ENCODE measurements at places on chromosomes 5 and 9. TPM values are rescaled to one million over a fixed set of nuclear protein-coding genes. Genes with fewer than 3 reads are reported as not detected.

DNA sequence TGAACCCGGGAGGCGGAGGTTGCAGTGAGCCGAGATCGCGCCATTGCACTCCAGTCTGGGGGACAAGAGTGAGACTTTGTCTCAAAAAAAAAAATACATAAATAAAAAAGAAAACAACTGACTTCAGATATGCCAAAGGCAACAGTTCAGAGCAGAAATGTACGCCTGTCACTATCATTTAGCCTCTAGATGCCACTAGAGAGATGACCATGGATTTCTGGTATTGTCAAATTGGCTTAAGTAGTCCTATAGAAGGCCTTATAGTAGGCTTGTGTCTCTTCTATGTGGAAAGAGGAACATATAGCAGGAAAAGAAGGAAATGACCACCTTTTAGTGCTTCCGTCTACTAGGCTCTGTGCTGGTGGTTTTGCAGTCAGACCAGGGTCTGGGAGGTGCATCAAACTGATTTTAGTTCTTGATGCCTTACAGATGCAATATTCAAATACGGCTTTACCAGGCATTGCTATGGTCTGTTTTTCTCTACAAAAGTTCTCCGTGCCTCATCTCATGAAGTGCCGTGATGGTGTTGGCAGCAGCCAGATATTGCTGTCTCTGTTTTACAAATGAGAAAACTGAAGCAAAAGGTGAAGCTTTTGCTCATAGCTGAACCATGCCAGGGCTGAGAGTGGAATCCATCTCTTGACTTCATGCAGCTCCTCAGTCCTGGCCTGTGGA lies 17.2 kb downstream of the AGXT2 start:
- no peaks in the 10 kb centered on the region for H3K27me3 ChIP-seq
- H3K4me3 ChIP-seq: no peak overlapping the region
- DNase-seq: no peak

DNA sequence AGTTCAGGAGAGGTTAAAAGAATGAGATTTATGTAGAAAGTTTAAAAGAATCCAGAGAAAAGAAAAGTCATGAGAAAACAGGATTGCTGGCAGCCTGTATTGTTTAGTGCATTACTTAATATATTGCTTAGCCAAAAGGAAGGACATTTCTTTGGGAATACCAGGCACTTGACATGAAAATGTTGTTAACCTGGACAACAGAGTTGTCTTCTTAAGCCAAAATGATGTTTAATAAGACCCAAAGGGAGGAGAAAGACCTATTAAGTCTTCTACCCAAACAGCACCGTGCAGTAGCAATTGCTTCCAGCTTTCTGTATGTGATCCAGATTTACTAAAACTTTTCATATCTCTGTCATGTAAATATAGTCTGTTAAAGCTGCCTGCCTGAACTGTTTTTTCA lies 74.0 kb upstream of the PRLR start:
- no peaks in the 10 kb centered on the region for H3K4me1 ChIP-seq
- H3K36me3 ChIP-seq: no peaks in the 10 kb centered on the region
- H3K4me3 ChIP-seq: no peak overlapping the region
- no peaks in the 10 kb centered on the region for H3K27me3 ChIP-seq
- no peak overlapping the region for H3K27ac ChIP-seq

GRCh38 chr9:131950487-131950886 lies 129.2 kb downstream of the MED27 start:
- H3K4me1 ChIP-seq: no peaks in the 10 kb centered on the region
- H3K4me3 ChIP-seq: no peak overlapping the region
- H3K27me3 ChIP-seq: no peaks in the 10 kb centered on the region
- no peaks in the 10 kb centered on the region for H3K36me3 ChIP-seq
- no peak for DNase-seq
- H3K27ac ChIP-seq: no peak overlapping the region

HAND1 gene
- total RNA-seq: not detected

- H3K4me3 ChIP-seq: no peak overlapping the region
- H3K27me3 ChIP-seq: no peaks in the 10 kb centered on the region
- H3K4me1 ChIP-seq: no peaks in the 10 kb centered on the region
- H3K27ac ChIP-seq: no peak overlapping the region
Measured at GRCh38 chr9:7150153-7150890, 392.5 kb downstream of the KDM4C start.

FOXI1 gene
- total RNA-seq: not detected

Measured in H1 (cell line).